ENCODE measurements at places on chromosomes 12 and 14.

GRCh38 chr12:12671850-12672660, 23.9 kb downstream of the GPR19 start:
- no peak for DNase-seq

- peak; percentile 8 for DNase-seq
These were observed 1.0 kb downstream of the IGFBP6 start for GRCh38 chr12:53098354-53098981.

DNA sequence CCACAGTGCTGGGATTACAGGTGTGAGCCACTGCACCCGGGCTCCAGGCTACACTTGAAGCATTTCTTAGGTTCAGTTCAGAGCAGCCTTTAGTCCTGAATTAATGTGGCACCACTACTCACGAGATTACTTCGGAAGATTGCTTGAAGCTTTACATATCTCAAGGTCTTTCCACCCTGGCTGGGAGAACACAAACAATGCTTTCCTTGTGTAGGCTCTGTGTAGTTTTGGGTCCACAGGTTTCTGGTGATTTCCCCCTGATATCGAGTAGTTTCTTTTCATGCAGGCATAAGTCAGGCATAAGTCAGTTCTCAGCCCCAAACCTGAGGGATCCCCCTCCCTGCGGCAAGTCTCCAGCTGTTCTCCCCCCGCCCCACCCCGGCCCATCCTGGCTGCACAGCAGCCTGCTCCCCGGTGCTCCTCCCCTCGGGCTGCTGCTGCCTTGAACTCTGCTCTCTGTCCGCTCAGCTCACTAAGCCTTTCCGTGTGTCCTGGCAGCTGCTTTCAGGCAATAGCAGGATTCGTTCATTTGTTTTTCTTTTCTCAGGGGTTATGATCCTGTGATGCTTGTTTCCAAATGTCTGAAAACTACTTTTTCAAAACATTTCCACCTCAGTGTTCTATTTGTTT, 417.7 kb downstream of the TMEM121 start:
- DNase-seq = no peak

DNA sequence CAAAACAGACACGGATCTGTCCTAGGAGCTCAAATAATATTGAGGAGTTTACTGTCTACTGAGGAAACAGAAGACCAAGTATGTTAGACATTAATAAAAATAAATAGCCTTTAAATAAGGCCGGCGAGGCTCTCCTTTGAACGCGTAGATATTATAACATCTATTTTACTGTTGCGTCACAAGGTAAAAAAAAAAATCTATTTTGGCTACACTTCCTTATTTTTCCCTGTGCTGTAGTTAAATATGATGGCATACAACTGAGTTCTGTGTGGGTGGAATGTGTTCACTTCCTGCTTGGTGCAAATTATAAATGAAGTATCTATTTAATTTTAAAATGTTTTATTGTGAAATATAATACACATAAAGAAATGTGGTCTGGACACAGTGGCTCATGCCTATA, 17.2 kb upstream of the RAD52 start:
- DNase-seq = no peak

DNA sequence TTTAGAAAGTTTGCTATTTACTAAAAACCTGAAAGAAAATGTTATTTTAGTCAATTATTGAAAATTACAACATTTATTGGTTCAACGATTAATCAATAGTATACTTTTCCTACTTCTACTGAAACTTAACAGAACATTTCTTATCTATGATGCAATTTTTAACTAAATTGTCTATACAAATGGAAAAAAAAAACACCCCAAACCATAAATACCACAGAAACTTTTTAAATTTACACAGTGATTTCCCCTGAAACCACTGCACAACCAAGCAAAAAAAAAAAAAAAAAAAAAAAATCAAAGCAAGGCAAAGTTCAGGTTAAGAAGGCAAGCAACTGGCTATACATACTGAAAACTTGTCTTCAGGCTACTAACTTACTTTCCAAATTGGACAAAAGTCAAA, 71.9 kb upstream of the POC1B start:
- DNase-seq = no peak

DNA sequence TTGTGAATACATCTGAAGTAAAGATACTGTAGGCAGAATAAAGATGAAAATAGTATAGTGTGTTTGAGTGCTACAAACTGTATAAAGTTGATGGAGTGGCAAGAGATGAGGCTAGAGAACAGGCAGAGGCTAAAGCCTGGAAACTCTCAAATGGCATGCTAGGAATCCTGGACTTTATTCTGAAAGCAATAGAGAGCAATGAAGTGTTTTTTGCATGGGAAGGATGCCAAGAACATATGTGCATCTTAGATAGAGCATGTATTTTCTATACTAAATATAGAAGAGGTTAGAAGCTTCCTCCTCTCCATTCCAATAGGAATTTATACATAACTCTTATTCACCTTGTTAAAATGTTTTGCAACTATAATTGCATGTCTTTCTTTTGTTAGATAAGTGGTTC, 86.3 kb upstream of the TMTC2 start:
- no peak for DNase-seq

DNA sequence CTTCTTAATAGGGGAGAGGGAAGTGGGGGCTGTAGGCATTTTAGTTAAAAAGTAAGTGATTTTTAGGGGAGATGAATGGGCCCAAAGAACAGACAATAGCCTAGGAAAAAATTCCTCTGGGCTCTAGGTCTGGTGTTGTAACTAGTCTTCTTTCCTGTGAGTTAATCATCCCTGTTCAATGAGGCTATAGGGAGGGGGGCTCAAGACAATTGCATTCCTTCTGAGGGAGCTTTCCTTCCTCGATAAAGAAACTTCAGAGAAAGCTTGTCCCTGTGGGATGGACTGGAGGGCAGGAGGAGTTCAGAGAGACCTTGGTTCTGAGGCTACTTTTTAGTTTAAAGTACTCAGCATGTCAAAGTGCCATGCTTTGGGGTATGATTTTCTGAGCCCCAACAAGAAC, 127.2 kb downstream of the BBS10 start:
- DNase-seq = no peak

- no peak for DNase-seq
These were observed 6.9 kb upstream of the NUDT14 start for GRCh38 chr14:105187935-105188524.

DNA sequence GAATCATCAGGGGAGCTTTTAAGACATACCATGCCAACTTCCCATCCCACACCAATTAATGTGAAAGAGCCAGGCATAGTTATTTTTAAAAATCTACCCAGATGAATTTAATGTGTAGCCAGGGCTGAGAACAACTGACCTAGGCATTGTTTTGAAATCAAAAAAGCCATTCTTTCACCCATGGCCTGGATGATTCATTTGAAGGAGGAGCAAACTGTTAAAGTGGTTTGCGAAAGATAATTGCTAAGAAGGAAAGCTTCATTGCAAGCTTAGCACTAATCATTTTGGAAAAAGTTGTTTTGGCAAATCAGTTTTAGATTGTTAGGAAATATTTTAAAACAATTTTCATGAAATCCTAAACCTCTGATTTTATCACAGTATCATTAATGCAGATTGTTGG, 2.1 kb upstream of the GTSF1 start:
- no peak for DNase-seq

- DNase-seq = no peak
These were observed 492.5 kb upstream of the FLRT2 start for GRCh38 chr14:85037411-85037810.

- peak; percentile 60 for DNase-seq
These were observed 31.3 kb upstream of the SMUG1 start for GRCh38 chr12:54220092-54220557.

- no peak for DNase-seq
These were observed 304.3 kb upstream of the PRICKLE1 start for GRCh38 chr12:42893803-42894202.

DNA sequence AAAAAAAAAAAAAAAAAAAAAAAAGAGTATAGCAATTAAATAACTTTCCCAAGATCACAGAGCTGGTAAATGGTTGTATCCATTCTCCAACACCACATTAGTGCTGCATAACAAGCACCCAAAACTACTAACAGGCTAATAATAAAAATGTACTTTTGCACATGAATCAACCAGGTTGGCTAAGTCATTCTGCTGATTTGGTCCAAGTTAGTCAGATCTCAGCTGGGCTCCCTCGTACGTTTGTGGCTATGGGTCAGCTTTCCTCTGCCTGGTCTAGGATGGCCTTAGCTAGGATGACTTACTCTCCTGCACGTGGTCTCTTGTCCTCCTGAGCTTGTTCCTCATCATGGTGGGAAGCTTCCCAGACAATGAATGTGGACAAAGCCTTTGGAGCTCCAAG, 7.9 kb upstream of the PLEKHG6 start:
- DNase-seq = no peak

- DNase-seq = no peak
These were observed 74.0 kb downstream of the SPTSSA start for GRCh38 chr14:34387974-34388516.

DNA sequence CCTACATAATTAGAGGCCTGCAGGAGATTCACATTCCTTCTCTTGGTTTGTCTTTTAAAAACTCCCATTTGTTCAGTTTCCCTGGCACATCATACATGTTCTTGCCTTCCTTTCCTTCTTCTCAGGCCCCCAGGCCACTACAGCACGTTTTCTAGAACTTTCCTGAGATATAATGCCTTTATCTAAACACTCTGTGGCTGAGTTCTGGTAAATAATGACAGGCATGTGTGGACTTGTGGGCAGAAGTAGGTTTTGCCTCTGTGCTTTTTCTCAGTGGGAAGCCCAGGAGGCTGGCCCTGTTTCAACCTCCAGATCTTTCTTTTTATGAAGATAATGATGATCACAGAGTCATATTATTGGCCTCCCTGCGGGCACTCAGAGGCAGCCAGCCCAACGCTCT, 117.2 kb downstream of the TMX1 start:
- no peak for DNase-seq

- DNase-seq = no peak
These were observed 9.1 kb upstream of the SERPINA1 start for GRCh38 chr14:94397289-94398181.

DNA sequence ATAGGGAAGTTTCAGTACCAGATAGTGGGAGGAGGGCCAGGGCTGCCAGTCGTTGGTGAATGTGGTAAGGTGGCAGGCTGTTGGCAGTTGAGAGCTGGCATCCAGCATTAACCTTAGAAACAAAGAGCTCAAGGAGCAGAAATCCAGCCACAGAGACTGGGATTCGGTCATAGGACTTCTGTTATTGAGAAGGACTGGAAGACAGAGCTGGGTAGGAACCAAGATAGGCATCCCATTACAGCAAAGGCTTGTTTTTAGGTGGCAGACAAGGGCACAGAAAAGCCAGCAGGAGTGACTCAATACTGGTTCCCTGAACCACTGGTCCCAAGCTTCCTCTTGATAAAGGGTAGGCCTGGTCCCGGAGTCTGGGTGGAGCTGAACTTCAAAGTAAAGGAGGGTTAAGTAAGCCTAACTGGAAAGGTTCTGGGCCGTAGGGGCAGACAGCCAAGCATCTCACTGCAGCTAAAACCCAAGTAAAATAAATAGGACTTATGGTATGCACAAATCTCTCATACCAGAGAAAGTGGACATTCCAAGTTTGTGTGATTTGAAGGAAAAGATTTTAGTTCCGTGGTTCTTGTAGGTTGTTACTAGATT, 147.9 kb downstream of the ETV6 start:
- DNase-seq = no peak

DNA sequence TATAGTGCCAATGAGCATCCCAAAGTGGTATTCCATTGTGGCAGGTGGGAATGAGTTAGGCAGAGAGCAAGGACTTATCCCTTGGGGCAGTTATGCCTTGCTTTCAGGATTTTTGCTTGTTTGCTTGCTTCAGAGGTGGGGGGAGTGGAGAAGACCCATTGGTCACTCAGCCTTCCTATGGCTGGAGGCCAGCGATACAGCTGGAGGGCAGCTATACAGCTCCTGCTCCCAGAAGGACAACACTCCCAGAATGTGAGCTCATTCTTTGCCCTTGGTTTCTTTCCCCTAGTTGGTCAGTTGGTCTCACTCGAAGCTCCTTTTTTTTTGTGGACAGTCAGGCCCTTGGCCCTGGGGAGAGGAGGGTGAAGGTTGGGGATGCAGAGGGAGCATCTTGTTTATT, 14.5 kb downstream of the KRT83 start:
- DNase-seq = no peak

DNA sequence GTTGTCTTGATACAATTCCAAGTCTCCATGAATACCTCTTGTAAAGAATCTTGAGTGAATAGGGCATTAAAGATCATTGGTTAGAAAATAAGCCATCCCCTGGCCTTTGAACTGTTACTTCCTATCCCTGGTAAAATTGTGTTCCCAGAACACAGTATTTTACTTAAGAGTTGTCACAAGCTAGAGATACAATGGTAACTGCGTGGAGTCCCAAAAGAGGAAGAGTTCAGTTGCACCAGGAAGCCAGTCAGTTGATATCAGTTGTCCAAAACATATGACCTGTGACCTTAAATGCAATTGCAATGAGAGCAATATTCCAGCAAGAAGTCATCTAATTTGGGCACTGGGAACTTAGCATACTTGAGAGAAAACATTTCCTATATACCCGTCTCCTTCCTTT, 117.3 kb downstream of the NEDD1 start:
- DNase-seq = no peak

DNA sequence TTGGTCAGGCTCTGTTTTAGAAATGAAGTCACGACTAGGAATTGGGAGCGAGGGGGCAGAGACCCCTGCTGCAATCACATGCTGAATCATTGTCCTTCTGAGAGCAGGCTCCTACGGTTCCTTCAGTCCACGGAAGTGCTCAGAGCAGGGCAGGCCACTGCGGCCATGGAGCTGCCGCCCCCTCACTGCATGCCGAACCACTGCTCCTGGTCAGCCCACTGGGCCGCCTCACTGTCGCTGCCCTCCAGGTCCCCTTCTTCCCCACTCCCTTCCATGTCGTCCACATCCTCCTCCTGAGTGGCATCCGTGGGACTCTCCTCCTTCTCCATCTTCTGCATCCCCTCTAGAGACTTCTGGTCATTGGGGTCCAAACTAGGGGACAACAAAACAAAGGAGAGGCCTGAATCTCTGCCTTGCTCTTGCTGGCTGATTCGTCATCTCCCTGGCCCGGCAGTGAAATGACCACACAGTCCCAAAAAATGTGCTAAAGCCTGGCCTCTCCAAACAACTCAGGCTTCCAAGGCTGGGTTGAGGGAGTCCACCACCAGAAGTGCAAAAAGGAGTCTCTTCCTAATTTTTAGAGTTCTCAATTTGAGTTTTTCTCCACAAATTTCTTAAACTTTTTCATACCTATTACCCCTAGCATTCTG, 29.4 kb downstream of the ANAPC7 start:
- DNase-seq = no peak

- no peak for DNase-seq
These were observed 7.6 kb downstream of the RASSF9 start for GRCh38 chr12:85828576-85828975.

- no peak for DNase-seq
These were observed 39.9 kb downstream of the MAX start for GRCh38 chr14:65062096-65063075.

- DNase-seq = no peak
These were observed 630.9 kb downstream of the DIO2 start for GRCh38 chr14:79580414-79580813.

All from stimulated activated CD4-positive, alpha-beta T cell treated with anti-CD3 and anti-CD28 coated beads, Interleukin-2, amount 100 ng/mL, for 48 hours (primary cell).